ENCODE measurements at places on chromosomes 3 and 15. TPM values are rescaled to one million over a fixed set of nuclear protein-coding genes. Genes with fewer than 3 reads are reported as not detected.

- no peak for DNase-seq
Observed at GRCh38 chr3:172101107-172101506, 61.7 kb downstream of the FNDC3B start.

The CAPN3 gene
- polyA plus RNA-seq: 76.9 TPM

- no peak for DNase-seq
Observed at GRCh38 chr3:45124956-45125355, 21.2 kb downstream of the CDCP1 start.

- no peak for DNase-seq
Observed at GRCh38 chr15:47374222-47374621, 343.1 kb upstream of the SEMA6D start.

The ASB14 gene
- polyA plus RNA-seq: not detected

GRCh38 chr3:153820035-153820434, 301.2 kb upstream of the ARHGEF26 start:
- DNase-seq: no peak

GRCh38 chr3:194575484-194576210, 57.6 kb downstream of the TMEM44 start:
- no peak for DNase-seq

- DNase-seq: peak; percentile 30
Observed at GRCh38 chr3:174202561-174202960, 656.6 kb upstream of the NAALADL2 start.

DNA sequence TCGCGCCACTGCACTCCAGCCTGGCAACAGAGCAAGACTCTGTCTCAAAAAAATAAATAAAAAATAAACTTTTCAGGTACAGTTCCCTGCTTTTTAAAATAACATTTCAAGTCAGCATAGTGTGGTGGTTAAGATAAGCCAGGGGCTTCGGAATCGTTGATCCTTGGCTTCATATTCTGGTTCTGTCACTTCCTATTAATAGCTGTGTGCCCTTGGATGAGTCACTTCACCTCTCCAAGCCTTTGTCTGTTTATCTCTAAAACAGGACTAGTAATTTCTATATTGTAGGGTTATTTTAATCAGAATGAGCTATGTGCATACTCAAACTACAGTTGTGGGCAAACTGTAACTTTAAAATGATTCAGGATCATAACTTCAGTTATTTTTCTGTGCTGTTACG, 53.8 kb upstream of the SENP5 start:
- no peak for DNase-seq

DNA sequence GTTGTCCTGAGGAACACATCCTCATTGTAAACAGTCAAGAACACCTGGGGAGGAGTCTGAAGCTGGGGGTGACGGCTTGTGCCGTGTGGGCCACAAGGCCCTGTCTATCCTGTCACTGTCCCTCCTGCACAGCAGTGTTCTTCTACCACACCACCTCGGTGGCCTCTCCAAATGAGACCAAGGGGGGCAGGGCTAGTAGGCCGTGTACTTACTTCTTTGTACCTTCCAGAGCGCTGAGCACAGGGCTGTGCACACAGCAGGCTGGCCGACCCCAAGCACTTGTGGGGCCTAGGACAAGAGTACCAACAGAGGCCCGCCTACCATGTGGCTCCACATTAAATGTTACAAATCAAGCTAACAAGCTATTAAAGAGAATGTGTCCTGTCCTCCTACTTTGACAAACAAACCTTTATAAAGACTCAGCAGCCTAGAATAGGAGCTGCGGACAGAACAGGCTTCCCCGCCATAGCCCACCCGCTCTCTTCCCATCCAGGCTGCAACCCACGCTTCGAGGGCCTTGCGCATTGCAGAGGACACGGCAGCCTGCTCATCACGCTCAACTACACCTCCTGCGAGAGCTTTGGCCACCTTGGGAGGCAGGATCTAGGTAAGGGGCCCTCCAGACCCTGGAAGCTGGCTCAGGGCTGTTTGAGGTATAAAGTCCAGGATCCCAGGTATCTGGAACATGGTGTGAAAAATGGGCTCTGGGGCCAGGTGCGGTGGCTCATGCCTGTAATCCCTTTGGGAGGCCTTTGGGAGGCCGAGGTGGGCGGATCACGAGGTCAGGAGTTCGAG, 30.5 kb downstream of the MELTF start:
- no peak for DNase-seq

The MUC4 gene
- polyA plus RNA-seq: 0.25 TPM

The RPL29 gene
- polyA plus RNA-seq: 1,543 TPM

- DNase-seq: no peak
Observed at GRCh38 chr3:55718521-55718921, 231.4 kb upstream of the WNT5A start.

GRCh38 chr15:83747718-83748110, 93.8 kb downstream of the ADAMTSL3 start:
- DNase-seq: no peak

DNA sequence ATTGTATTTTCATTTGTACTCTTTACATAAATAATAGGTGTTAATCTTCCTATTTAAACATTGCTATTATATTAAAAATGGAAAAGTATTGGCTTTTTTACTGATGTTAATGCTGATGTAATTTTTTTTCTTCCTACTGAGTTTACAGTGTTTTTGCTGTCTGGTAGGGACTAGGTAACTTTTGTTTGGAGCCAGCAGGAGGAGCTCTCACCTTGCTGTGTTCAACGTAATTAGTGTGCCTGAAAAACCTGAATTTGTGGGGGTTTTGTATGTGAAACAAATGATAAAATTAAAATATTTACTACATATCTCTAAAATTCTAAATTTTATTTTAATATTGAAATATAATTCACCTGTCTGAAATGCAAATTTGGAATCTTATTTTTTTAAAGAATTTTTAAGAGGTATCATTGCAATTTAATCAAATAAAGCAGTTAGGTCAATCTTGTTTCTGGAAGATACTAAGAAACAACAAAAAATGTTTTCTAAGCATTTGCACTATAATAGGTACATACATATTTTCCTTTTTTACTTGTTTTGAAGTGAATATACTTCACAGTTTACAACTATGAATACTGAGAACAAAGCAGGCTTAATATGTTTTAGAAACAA, 48.8 kb downstream of the EPHA6 start:
- peak; percentile 79 for DNase-seq

GRCh38 chr3:23341147-23341838, 138.2 kb downstream of the UBE2E2 start:
- DNase-seq: no peak

- DNase-seq: no peak
Observed at GRCh38 chr3:122284486-122284885, 40.6 kb upstream of the CSTA start.

GRCh38 chr15:92343924-92344643, 49.6 kb upstream of the ST8SIA2 start:
- DNase-seq: peak; percentile 91

DNA sequence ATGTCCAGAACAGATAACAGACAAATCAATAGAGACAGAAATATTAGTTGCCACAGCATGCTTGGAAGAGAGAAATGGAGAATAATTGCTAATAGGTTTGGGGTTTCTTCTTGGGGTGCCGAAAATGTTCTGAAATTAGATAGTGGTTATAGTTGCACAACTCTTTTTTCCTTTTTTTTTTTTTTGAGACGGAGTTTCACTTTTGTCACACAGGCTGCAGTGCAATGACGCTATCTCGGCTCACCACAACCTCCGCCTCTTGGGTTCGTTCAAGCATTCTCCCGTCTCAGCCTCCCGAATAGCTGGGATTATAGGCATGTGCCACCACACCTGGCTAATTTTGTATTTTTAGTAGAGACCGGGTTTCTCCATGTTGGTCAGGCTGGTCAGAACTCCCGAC, 163.3 kb downstream of the PLCH1 start:
- DNase-seq: no peak

GRCh38 chr15:67156426-67156825, 91.0 kb downstream of the SMAD3 start:
- no peak for DNase-seq

The CD80 gene
- polyA plus RNA-seq: not detected

- DNase-seq: peak; percentile 82
Observed at GRCh38 chr15:66023311-66023972, 154.2 kb downstream of the RAB11A start.

Data from brain (organoid and tissue), 16 donors.